Stimulated activated CD8-positive, alpha-beta memory T cell treated with anti-CD3 and anti-CD28 coated beads, Interleukin-7, amount 100 ng/mL, for 4 hours (primary cell): ENCODE measurements at places on chromosomes 5 and 9.

DNA sequence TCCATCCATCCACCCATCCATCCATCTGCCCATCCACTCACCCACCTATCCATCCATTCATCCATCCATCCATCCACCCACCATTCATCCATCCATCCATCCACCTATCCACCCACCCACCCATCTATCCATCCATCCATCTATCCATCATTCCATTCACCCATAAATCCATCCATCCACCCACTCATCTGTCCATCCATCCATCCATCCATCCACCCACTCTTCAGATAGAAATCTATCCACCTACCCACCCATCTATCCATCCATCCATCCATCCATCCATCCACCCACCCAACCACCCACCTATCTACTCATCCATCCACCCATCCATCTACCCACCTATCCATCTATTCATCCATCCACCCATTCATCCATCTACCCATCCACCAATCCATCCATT lies 35.0 kb upstream of the SLC6A19 start:
- DNase-seq, result no peak

DNA sequence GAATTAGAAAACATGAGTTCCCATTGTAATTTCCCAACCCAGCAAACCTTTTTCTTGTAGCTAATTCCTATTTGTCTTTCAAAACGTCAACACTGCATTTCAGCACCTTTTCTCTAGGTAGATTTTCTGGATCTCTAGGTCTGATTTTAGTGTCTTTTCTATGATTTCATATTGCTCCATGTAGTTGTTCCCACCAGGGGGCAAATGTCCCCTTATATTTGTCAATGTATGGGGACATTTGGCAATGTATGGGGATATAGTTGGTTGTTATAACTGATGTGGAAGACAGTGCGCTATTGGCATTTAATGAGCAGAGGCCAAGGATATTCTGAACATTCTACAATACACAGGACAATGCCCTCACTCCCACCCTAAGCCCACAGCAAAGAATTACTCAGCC lies 273.9 kb upstream of the ADRA1B start:
- DNase-seq, result no peak

DNA sequence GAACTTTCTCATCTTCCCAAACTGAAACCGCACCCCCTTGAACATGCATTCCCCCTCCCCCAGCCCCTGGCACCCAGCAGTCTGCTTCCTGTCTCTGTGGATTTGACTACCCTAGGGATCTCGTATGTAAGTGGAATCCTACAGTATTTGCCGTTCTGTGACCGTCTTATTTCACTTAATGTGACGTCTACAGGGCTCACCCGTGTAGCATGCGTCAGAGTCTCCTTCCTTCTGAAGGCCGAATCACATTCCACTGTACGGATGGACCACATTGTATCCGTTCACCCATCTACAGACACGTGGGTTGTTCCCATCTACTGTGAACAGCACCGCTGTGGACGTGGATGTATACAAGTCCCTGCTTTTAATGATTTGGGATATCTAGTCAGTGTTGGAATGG lies 4.5 kb downstream of the PRRX2 start:
- DNase-seq, result no peak

GRCh38 chr9:20683351-20684034 lies 566 bp upstream of the FOCAD start:
- peak; percentile 30 for DNase-seq

DNA sequence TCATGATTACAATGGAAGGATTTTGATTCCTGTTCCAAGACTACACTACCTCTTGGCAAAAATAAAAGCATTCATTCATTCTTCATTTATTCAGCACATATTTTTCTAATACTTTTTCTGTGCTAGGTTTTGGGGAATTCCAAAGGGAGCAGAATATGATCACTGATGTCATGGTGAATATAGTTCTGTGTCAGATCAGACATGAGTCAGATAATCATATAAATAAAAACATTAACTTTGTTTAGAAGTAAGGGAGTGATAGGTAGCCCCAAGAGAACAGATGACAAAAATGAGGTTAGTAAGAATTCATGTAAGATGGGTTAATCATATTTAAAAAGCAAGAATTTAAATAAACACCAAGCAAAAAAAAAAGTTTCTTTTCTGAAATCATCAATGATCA lies 94.1 kb upstream of the RANBP6 start:
- DNase-seq, result no peak

DNA sequence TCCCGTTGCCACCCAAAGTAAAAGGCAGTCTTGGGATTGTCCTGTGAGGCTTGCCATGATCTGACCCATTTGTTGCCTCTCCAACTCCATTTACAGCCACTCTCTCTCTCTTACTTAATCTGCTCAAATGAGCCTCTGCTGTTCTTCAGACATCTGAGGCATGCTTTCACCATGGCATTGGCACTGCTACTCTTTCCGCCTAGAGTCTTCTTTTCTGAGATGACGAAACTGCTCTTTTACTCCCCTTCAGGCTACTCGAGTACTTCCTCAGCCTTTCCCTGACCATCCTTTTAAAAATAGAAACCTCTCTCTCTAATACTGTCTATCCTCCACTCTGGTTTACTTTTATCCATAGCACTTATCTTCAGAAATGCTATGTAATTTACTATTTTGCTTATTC lies 9.0 kb downstream of the FOCAD start:
- DNase-seq, result no peak

DNA sequence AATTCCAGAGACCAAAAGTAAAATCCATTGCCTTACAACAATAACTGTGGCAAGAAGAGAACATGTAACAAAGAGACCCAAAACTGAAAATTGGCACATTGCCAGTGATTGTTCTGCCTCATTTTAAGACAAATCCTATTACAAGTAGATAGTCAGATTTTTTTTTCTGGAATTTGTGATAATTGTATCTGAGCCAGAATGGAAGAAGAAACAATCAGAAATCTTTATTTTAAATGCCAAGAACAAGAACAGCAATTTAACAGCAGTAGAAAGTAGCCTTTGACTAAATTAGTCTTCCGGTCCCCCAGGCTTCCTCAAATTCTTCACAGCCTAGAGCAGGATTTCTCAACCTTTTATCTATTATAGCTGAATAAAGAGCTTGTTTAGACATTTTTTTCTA lies 106.7 kb upstream of the PTPN3 start:
- DNase-seq, result no peak

DNA sequence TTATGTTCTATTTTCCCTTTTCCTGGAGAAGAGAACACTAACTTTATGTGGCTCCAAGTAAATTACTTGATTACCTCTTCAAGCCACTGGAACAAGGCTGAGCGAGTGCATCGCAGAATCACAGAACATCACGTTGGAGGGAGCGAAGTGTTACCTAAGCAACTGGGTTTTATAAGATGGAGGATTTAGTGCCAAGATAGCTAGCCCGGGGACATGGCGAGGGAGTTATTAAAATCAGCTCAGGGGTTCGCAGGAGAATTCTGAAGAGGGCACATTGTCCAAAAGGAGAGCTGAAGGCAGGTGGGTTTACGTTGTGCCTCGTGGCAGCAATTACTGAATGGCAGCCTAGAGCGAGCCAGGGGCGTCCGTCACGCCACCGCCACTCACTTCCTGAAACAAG lies 563.2 kb upstream of the ADAMTS16 start:
- DNase-seq, result no peak

- DNase-seq, result no peak
These were observed 231.3 kb downstream of the ATPSCKMT start for GRCh38 chr5:10018201-10019069.

DNA sequence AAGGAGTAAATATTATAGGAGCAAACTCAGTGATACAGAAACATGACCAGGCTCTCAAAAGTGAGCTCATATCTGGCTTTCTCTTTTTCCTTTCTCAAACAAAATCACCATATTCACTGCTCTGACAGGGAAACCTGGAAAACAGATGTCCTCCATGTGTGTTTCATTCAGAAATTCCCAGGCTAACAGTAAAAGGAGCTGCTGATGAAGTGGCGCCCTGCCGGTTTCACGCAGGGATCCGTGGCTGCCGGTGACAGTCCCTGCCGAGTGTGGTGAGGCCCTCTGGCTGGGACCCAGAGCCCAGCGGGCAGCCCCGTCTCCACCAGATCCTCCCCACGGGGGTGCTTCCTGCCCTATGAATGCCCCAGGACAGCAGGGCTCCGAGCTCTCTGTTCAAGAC lies 208.1 kb downstream of the GNA14 start:
- DNase-seq, result no peak

DNA sequence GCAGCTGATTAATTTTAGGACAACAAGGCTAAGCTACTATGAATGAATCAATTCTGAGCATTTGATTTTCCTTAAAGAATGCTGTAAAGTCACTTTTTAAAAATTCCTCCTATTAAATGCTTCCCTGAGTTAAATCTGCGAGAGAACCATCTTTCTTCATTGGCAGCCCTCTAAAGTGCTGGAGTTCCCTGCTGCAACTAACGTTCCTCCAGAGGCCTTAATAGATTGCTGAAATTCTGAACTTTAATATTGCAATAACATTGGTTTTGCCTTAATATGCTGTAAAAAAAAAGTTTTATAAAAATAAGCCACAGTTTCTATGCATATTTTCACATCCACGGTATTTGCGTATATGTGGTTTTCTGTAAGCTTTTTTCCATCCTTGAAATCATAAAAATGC lies 298.0 kb upstream of the PIK3R1 start:
- no peak for DNase-seq

- no peak for DNase-seq
These were observed 98.2 kb downstream of the TAF11L14 start for GRCh38 chr5:17732351-17732923.

DNA sequence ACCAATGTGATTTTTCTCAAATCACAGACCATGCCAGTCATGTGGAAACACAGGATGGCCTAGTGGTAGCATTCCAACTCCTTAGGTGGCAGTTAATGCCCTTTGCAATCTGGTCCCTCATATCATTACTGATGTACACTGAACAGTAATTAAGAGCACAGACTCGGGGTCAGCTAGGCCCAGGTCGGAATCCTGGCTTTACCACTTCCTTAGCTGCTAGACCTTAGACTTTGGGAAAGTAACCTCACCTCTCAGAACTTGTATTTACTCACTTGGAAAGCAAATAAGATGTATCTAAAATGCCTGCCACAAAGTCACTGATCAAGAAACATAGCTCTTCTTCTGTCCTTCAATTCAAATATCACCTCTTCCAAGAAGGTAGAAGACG lies 112.8 kb downstream of the MAPKAP1 start:
- no peak for DNase-seq

DNA sequence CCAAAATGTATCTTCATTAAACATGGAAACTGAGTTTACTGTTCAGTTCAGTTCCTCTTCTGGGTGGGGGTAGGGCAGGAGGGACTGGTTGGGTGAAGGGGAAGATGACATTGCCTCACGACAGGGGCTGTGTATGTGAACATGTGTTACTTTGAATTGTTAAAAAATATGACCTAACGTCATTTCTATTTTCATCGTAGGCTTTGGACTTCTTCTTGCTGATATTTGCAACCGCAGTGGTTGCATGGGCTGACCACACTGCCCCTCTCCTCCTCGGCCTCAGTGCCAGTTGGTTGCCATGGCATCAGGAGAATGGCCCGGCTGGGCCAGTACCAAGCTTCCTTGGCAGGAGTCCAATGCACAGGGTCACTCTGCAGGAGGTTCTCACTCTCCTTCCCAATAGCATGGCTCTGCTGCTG lies 41.5 kb downstream of the HACD4 start:
- no peak for DNase-seq

DNA sequence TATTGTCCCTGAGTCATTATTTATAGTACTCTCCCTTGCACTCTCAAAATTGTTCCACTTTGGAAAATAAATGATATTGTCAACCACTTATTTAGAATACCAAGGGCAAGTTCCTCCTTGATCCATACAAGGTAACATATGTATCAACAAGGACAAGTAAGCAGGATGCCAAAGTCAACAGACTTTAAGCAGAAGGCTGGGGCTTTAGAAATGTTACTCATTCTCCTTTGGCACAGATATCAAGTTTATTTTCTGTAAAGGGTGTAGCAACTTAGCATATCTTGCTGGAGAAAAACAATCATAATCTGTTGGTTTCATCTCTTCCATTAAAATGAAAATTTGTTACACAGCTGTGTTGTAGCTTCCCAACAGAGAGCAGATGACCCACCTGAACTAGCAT lies 248.7 kb upstream of the SLC30A5 start:
- no peak for DNase-seq

- DNase-seq, result no peak
These were observed 12.4 kb upstream of the TENT4A start for GRCh38 chr5:6700685-6701355.

GRCh38 chr5:109645707-109646192 lies 44.0 kb upstream of the MAN2A1 start:
- DNase-seq, result no peak

DNA sequence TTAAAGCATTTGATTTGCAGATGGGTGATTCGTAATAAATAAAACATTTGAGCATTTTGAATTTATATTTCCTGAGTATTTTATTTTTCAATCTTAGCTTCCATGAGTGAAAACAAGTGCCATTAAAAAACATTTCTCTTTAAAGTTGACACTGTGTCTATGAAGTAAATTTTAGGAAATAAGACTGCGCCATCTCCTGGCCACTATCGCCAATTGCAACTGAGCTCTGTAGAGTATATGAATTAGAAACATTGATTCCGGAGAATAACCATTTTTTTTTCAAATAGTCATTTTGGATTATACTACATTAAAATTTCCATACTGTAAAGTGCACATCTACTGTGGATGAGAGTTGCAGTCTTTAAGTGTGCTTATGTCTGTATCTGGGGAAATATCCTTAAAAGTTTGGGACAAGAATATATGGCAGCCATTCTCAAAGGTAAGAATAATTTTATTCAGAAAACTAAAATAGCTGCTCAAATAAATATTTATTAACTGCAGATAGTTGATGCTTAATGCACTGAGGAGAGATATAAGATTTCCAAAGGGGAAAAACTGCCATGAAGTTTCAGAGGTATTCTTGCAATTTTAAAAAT lies 5.9 kb downstream of the DMRTA1 start:
- DNase-seq, result peak; percentile 14

DNA sequence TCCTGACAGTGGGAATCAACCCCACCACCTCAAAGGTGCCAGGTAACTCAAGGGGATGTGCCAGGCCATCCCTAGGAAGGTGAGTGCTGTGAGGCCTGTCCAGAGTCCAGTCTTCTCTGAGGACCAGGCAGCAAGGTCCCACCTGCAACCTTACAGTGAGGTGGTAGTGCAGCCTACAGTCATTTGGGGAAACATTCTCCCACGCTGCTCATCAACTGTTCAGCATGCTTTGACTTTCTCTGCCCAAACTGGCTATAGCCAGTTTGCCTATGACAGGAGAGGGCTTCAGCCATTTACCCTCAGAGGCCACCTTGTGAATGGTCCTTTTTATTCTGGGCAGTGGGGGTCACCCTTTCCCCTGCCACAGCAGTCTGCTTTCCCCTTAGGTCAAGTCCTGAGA lies 81.9 kb downstream of the ATPSCKMT start:
- no peak for DNase-seq

DNA sequence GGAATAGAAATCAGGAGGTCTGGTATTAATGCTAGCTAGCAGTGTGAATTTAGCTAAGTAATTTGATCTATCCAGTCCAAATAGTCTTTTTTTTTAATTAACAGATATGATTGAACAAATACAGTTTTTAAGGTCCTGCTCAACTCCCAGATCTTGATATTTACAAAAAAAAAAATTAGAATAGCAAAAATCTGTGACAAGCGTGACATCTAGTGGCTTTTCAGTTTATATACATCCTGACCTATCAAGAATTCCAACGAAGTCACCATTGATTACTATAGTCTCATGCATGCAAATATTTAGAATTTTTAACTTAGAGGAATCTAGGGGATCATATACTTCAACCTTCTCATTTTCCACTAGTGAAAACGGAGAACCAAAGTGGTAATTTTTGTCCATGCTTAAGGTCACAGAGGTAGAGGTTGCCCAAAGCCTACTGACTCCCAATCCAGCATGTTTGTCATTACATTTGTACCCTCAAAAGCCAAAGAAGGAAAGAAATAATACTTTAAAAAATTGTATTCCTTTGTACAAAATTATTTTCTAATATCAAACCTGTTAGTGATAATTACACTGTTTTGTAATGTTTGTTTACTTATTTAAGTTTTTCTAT lies 17.6 kb upstream of the TARS1 start:
- no peak for DNase-seq
